Activated CD8-positive, alpha-beta memory T cell treated with anti-CD3 and anti-CD28 coated beads, Interleukin-2, amount 10 ng/mL, durations not matched to agents 7 days and 5 days (primary cell): ENCODE measurements at places on chromosomes 7 and 10. TPM values are rescaled to one million over a fixed set of nuclear protein-coding genes. Genes with fewer than 3 reads are reported as not detected.
A peak's percentile ranks its signal among the peaks of the same experiment; 100 is the strongest.

DNA sequence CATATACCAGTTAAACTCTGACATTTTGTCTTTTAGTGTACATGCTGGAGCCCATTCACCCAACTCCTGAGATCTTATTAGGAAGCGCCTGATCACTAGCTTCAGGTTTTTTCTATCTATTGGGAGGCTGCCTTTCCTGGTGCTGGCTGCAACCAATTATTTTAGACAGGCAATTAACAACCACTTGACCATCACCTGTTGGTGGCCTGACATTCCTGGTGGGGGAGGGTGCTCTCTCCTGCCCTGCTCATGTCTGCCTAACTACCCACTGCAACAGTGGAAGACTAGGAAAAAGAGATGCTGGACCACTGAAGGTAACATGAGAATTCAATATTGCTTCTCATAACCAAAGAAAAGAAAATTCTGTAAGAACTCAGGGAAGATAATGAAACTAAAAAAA is 190.3 kb upstream of the GRM3 start:
- no peaks in the 10 kb centered on the region for H3K27me3 ChIP-seq
- no peak overlapping the region for H3K27ac ChIP-seq
- no peaks in the 10 kb centered on the region for H3K36me3 ChIP-seq
- no peak for DNase-seq
- no peak overlapping the region for H3K4me3 ChIP-seq

DNA sequence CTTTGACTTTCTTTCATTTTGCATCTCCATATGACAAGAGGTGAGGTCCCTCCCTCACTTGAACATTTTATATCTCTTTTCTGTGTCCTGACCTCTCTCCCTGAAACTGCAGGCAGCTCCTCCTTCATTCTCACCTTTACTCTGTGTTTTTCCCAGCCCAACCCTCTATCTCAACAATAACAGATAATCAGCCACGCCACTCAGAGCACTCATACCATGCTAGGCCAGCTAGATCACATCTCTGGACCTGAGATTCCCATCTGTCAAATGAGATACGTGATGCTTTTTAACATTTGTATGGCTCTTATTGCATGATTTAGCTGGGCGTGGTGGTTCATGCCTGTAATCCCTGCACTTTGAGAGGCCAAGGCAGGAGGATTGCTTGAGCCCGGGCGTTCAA is 63.1 kb upstream of the PDCD4 start:
- DNase-seq, result no peak
- no peaks in the 10 kb centered on the region for H3K36me3 ChIP-seq
- no peak overlapping the region for H3K27ac ChIP-seq
- H3K4me1 ChIP-seq, result peaks cover 12% of the 10 kb centered on the region
- H3K4me3 ChIP-seq, result no peak overlapping the region

DNA sequence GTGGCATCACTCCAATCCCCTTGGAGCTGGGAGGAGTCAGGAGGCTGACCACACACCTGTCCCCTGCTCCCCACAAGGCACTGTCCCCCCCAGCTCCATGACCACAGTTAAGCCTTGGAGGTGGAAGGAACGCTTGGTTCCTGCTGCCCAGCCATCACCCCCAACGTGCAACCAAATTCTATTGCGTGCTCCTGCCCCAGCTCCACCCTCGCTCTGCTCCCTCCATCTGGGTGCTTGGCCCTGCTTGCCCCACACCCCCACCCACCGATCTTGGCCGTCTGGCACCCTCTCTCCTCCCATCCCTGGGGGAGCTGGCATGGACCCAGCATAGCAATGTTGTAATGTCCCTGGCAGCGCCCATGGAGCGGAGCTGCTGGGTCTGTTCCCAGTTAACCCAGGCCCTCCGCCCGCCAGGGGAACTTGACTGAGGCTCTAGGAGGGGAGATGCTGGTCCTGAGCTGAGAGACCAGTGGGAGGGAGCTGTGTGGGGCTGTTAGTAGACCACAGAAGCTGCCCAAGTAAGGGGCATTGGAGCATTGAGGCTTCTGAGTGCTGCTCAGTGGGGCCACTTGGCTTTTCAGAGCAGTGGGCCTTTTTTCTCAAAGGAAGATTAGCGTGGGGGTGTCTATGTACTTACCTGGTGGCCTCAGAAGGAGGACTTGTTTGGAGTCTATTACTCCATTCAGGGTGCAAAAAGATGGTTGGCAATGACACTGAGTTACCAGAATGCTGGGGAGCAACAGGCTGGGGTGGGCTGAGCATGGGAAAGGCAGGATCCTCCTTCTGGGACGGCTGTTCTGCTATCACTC is 1.1 kb downstream of the EPHB6 start:
- H3K4me3 ChIP-seq, result peak overlapping the region; percentile 54
- H3K36me3 ChIP-seq, result no peaks in the 10 kb centered on the region
- H3K27me3 ChIP-seq, result peaks cover 9% of the 10 kb centered on the region
- no peak overlapping the region for H3K27ac ChIP-seq
- no peak for DNase-seq

DNA sequence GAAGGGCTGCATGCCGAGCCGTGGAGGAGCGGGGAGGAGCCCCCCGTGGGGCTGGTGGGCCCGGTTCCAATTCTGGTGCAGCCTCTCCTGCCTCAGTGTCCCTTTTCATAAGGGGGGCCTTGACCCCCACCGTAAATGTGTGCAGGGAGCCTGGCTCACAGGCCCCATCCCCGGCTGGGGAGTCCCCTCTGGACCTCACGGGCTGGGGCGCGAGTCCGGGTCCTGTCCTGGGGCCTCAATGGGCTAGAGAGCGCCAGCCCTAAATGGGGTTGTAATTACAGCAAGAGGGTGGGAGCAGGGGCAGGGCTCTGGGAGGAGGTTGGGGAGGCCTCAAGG is 203.0 kb downstream of the ELFN1 start:
- no peaks in the 10 kb centered on the region for H3K27me3 ChIP-seq
- no peak for DNase-seq
- no peak overlapping the region for H3K4me3 ChIP-seq
- H3K4me1 ChIP-seq, result no peaks in the 10 kb centered on the region

The IGFBP3 gene
- total RNA-seq, result 10.5 TPM

The CH25H gene
- total RNA-seq, result not detected

The ELN gene
- total RNA-seq, result not detected

The FFAR4 gene
- not detected for total RNA-seq
